Stimulated activated CD4-positive, alpha-beta T cell treated with anti-CD3 and anti-CD28 coated beads, Interleukin-2, amount 100 ng/mL, for 24 hours (primary cell): ENCODE measurements at places on chromosomes 4 and X.

DNA sequence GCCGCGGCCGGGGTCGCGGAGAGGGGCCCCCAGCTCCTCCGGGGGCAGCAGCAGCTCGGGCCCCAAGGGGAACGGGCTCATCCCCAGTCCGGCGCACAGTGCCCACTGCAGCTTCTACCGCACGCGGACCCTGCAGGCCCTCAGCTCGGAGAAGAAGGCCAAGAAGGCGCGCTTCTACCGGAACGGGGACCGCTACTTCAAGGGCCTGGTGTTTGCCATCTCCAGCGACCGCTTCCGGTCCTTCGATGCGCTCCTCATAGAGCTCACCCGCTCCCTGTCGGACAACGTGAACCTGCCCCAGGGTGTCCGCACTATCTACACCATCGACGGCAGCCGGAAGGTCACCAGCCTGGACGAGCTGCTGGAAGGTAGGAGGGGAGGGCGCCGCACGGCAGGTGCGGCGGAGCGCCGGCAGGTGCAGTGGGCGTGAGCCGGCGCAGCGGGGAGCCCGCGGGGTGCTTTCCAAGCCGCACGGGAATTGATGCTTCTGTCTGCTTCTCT lies 886 bp downstream of the DCLK2 start:
- peak; percentile 24 for DNase-seq

GRCh38 chrX:925652-926061 lies 286.8 kb downstream of the CRLF2 start:
- no peak for DNase-seq

DNA sequence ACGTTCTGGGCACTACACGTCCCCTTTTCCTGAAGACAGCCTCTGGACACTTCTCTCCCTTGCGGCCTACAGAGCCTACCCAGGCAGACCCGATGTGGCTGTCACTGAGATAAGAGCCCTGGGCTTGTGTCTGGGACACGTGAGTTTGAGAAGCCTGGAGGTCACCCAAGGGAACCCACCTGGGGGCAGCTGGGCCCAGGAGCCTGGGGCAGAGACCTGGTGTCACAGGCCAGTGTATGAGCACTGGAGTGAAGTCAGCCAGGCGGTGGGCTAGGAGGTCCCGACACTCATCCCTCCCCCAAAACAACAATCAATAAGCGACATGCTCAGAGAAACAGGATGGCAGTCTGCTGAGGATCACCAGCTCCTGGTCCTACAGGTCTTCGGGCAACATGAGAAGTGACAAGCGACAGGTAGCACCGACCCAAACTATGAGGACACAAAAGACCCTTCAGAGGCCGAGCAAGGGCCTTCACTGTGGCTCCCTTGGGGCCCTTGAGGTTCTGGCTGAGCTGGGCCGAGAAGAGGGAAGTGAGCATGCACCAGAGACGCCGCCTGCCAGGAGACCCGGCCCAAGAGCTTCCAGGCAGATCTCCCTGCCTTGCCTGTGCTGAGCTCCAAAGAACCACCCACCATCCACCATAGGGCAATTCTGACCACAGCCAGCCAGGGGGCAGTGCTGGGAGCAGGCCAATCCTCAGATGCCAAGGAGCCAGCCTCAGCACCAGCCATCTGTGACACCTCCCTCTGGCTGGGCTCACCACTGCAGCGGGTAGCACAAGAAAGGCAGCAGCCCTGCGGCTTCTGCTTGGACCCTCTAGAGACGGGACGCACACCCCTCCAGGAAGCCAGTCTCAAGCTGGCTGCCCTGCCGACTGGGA lies 11.0 kb upstream of the DUSP9 start:
- DNase-seq: no peak

DNA sequence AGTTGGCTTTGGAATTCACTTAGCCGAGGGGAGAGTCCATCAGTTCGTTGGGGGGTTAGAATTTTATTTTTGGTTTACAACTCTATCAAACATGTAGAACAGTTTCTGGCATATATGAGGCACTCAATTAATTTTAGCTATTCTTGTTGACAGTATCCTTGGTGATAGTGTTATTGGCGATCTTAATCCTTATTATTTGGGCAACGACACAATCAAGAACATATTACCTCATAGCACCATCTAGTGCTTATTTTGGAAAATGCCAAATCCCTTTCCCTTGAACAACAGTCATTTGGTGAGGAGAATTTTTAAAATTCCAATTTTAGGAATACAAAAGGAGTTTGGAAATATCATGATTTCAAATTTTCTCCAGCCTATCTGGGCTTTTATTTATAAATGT lies 17.9 kb upstream of the PGRMC1 start:
- no peak for DNase-seq

DNA sequence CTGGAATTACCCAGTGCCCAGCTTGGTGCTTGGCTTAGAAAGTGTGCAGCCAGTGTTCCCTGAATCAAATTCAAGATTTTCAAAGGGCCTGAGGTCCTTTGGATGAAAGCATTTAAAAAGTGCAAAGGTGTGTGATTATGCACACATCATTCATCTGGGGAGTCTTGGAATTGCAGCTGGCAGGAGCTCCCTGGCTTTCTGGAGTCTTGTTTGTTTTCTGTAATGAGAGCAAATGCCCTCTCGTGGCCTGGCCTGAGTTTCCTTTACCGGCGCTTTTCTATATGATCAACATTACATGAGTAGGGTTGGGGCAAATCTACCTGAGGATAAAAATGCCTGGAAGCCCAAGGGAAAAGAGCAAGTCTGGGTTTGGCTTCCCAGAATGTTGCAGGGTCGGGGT lies 24.6 kb upstream of the SORCS2 start:
- no peak for DNase-seq

DNA sequence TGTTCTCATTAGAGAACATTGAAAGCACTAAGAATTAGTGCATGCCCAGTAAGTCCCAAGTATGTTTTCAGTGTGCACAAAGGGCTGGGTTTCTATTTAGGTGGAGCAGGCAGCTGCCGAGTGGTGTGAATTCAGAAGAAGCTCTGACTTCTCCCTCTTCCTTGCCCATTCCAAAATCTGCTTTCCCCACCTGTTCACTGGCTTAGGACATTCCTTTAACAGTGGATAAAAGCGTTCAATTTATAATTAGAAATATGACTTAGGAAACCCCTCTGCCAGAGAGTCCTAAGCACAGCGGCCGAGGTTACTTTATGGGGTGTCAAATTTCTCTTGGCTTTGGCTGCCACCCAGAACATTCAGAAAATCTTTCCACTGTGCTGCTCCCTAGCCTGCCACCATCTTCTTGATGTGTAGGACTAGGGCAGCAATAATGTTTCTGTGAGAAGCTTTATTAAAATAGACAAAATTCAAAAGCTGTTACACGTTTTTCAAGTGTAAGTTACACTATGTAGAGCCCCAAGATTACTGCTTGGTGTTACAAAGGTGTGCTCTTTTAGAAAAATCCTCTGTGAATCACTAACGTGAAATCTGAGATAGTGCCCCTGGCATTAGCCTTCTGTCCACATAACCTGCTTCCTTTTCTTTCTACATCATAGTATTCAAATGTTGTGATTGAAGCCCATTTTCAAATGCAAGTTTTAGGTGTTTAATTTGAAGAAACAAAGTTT lies 191.6 kb upstream of the ANKRD50 start:
- no peak for DNase-seq

DNA sequence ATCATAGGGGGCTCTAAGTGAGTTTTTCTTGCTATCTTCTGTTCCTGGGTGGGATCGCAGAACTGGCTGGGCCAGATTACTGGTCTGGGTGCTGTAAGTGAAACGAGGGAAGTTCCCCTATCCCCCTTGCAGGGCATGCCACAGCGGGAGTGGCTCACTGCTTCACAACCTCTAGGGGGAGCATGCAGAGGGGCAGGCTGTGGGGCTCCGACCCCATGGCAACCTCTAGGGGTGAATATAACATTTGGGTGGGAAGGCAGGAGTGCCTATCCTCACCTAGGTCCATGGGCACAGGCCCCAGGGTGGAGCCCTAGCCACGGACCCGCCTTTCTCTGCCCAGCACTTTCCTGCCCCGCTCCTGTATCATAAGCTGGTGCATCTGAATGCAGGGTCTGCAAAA lies 1.7 kb upstream of the RRAGB start:
- no peak for DNase-seq

DNA sequence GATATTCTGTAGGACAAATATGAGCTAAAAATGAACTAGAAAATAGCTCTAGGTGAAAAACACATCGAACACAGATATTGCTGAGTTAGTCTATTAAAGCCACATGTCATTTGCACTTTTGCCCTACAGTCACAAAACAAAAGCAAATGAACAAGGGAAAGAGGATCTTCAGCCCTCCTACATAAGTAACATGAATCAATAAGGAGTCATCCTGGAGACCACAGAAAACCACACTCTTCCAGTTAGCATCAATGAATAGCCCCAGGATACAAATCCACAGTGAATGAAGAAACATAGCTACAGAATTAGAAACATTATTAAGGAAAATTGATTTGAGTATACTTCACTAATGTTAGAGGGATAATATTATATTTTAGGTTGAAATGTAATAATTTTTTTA lies 311.4 kb downstream of the MAPK10 start:
- DNase-seq: no peak

- no peak for DNase-seq
Measured at GRCh38 chr4:147037069-147037468, 91.4 kb upstream of the TTC29 start.

GRCh38 chr4:163941221-163941905 lies 446.9 kb downstream of the TMA16 start:
- no peak for DNase-seq

DNA sequence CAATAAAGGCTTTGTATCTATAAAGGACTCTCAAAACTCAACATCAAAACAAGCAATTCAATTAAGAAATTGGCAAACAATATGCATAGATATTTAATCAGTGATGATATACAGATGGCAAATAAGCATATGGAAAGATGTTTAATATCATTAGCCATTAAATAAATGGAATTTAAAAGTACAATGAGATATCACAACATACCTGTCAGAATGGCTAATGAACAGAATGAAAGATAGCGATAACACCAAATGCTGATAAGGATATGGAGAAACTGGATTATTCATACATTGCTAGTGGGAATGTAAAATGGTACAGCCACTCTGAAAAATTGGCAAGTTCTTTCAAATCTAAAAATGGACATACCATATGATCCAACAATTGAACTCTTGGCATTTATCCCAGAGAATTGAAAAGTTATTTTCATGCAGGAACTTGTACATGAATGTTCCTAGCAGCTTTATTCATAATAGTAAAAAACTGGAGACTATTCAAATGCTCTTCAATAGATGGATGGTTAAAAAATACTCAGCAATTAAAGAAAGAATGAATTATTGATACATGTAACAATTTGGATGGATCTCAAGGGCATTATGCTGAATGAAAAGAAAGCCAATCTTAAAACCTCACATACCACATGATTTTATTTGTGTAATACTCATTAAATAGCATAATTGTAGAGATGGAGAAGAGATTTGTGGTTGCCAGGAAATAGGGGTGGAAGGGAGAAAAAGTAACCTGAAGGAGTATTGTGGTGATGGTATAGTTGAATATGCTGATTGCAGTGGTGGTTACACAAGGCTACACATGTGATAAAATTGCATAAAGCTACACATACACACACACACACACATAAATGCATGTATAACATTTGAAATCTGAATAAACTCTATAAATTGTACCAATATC lies 45.9 kb upstream of the ALG13 start:
- DNase-seq: no peak
